Activated T-helper 2 cell treated with anti-CD3 and anti-CD28 coated beads, Interferon-gamma antibody, Interleukin-2, Interleukin-4, amounts not matched to agents 10 μg/mL and 5 μg/mL and 100 μg/mL, durations not matched to agents 14 hours and 24 hours and 36 hours (primary cell): ENCODE measurements at places on chromosomes 13 and 19.

GRCh38 chr19:48310227-48310626 lies 15.1 kb upstream of the EMP3 start:
- DNase-seq: no peak

GRCh38 chr19:15639596-15639995 lies 1.1 kb upstream of the CYP4F3 start:
- DNase-seq: no peak

DNA sequence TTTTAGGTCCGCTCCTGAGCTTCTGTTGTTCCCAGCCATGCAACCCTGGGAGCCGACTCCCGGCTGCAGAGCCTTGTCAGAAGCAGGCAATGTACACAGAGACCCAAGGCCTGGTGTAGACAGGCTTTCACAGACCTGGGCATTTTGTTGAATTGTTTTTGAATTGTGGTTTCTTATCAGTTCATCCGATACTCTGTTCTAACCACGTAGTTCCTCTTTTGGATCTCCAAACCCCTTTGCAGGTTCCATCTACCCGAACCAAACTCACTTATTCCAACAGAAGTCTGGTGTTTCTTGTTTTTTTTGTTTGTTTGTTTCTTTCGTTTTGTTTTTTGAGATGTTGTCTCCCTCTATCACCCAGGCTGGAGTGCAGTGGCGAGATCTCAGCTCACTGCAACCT lies 6.3 kb upstream of the NLRP2 start:
- DNase-seq: no peak

- DNase-seq: no peak
Observed at GRCh38 chr13:30125422-30126073, 181.8 kb downstream of the KATNAL1 start.

- no peak for DNase-seq
Observed at GRCh38 chr13:79992111-79992510, 348.8 kb downstream of the SPRY2 start.
